ENCODE measurements at places on chromosomes 5 and 9.

- no peak overlapping the region for H3K27ac ChIP-seq
- H3K36me3 ChIP-seq = no peaks in the 10 kb centered on the region
- H3K4me1 ChIP-seq = peaks cover 7% of the 10 kb centered on the region
Observed at GRCh38 chr9:69824499-69825252, 4.1 kb downstream of the CFAP95 start.

GRCh38 chr9:89480825-89481537 is 16.9 kb downstream of the SEMA4D start:
- no peak for DNase-seq
- peaks cover 4% of the 10 kb centered on the region for H3K36me3 ChIP-seq
- H3K27ac ChIP-seq = no peak overlapping the region
- no peaks in the 10 kb centered on the region for H3K27me3 ChIP-seq
- H3K4me3 ChIP-seq = no peak overlapping the region

DNA sequence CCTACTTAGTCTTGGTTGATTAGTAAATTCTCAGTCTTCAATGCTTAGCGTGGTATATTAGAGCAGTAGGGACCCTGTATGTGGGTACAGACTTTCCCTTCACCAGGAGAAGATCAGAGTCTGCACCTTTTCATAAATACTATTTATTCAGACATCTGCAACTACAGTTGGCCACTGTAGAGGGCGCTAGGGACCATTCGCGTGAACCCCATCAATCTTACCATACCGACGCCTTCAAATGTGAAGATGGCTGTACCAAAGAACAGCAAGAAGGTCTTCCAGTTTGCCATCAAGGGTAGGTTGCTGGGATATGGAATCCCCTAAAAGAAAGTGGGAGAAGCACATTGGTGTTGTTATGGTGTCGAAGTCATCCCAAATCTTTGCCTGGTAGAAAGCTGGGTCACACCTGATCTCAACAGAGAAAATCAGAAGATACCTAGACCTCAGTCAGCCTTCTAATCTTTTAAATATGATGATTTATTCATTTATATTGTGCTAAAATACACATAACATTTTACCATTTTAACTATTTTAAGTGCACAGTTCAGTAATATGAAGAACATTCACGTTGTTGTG is 19.1 kb downstream of the SLC36A3 start:
- H3K4me3 ChIP-seq = no peak overlapping the region
- H3K27me3 ChIP-seq = no peaks in the 10 kb centered on the region
- no peak overlapping the region for H3K27ac ChIP-seq
- no peaks in the 10 kb centered on the region for H3K36me3 ChIP-seq

DNA sequence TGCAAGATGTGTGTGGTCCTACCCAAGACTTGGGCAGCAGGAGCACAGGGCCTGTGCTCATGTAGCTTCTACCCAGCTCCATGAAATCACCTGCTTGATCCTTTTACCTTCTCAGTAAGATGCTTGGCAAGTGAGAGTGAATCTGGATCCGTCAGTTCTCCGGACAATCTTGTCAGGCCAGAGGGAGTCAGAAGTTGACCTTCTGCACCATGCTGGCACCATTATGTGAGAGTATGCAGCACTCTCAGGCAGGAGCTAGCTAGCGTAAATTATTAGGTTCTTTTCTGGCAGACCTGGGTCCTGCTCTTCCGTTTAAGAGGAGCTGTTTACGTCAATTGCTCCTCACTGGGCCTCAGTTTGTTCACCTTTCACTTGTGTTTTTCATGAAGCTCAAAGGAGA is 37.0 kb upstream of the ADAM19 start:
- no peaks in the 10 kb centered on the region for H3K36me3 ChIP-seq
- no peak overlapping the region for H3K4me3 ChIP-seq
- H3K4me1 ChIP-seq = peaks cover 4% of the 10 kb centered on the region
- no peaks in the 10 kb centered on the region for H3K27me3 ChIP-seq
- no peak overlapping the region for H3K27ac ChIP-seq

DNA sequence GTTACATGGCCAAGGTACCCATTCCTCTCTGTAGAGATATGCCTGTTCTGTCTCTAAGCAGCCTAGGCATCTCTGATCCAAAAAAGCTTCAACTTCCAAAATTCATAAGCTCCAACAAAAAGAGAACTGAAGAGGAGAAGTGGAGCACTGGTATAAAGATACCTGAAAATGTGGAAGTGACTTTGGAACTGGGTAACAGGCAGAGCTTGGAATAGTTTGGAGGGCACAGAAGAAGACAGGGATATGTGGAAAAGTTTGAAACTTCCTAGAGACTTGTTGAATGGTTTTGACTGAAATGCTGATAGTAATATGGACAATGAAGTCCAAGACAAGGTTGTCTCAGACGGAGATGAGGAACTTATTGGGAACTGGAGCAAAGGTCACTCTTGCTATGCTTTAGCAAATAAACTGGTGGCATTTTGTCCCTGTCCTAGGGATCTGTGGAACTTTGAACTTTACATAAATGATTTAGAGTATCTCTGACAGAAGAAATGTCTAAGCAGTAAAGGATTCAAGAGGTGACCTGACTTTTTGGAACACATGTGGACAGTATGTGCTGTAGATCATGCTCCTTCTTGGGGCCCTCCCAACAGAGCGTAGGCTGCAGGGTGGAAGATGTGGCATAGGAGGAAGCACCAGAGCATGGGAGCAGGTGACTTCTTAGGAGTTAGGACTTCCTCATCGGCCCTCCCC is 162.2 kb upstream of the TRIM32 start:
- no peaks in the 10 kb centered on the region for H3K4me1 ChIP-seq
- DNase-seq = no peak
- no peaks in the 10 kb centered on the region for H3K27me3 ChIP-seq
- H3K4me3 ChIP-seq = no peak overlapping the region

DNA sequence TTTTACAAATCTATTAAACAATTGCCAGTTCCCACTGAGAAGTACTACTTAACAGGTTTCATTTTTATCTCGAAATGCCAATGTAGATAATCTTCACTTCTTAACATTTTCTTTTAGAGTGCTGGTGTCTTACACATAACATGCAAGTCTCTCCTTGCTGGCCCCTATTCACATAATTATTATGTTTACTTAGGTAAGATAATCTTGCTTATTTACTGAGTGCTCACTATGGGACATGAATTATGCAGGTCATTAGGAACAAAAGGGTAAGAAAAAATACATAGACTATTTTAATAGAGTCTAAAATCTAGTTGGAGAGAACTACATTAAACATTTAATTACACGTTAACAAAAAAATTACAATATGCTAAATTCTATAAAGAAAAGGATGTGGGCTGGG is 328.4 kb downstream of the PRR16 start:
- no peaks in the 10 kb centered on the region for H3K4me1 ChIP-seq
- H3K4me3 ChIP-seq = no peak overlapping the region
- H3K36me3 ChIP-seq = no peaks in the 10 kb centered on the region
- no peak overlapping the region for H3K27ac ChIP-seq

- DNase-seq = no peak
- H3K27ac ChIP-seq = no peak overlapping the region
- peaks cover 7% of the 10 kb centered on the region for H3K4me1 ChIP-seq
- peaks cover 82% of the 10 kb centered on the region for H3K36me3 ChIP-seq
Observed at GRCh38 chr9:129814432-129815223, 9.3 kb downstream of the TOR1A start.

- H3K4me3 ChIP-seq = no peak overlapping the region
- peaks cover 4% of the 10 kb centered on the region for H3K4me1 ChIP-seq
- H3K27ac ChIP-seq = no peak overlapping the region
- peak; percentile 12 for DNase-seq
- no peaks in the 10 kb centered on the region for H3K36me3 ChIP-seq
Observed at GRCh38 chr9:110538647-110539041, 40.9 kb downstream of the SVEP1 start.

DNA sequence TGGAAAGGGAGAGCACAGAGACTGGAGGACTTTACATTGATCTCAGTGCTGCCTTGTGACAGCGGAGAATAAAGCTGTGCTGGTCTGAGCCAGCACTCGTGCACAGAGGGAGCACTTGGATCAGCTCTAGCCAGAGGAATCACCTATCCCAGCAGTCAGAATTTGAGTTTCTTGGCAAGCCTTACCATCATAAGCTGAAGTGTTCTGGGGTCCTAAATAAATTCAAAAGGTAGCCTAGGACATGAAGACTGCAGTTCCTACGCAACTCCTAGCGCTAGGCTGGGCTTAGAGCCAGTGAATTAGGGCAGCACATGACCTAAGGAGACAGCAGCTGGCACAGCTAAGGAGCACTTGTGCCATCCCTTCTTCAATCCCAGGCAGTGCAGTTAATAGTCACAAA is 119.5 kb downstream of the HMHB1 start:
- H3K36me3 ChIP-seq = no peaks in the 10 kb centered on the region
- H3K4me3 ChIP-seq = no peak overlapping the region
- peak; percentile 88 for DNase-seq
